Mucosa of descending colon (tissue), 3 donors: ENCODE measurements at places on chromosomes 12 and 14. TPM values are rescaled to one million over a fixed set of nuclear protein-coding genes. Genes with fewer than 3 reads are reported as not detected.

The MANSC4 gene
- total RNA-seq, result not detected

- DNase-seq, result no peak
Measured at GRCh38 chr14:51868405-51868804, 8.0 kb downstream of the GNG2 start.

The TIGAR gene
- 11.4 TPM for total RNA-seq

- DNase-seq, result no peak
Measured at GRCh38 chr14:56026506-56026905, 91.7 kb upstream of the PELI2 start.

GRCh38 chr14:105410642-105411016 is 9.0 kb upstream of the MTA1 start:
- no peak for DNase-seq

DNA sequence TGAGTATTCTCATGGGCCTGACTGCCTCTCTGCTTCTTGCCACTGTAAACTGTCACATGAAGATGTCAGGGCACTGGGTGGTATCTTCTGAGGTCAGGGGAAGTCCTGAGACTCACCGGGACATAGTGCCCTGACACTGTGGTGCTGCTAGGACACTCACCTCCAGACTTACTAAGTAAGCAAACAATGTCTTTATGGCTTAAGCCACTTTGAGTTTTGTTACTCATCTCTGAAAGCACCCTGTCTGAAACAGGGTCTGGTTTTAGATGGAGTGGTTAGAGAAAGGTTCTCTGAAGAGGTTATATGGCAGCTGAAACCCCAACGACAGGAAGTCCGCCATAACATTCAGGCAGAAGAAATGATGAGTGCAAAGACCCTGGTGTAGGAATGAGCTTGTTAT is 22.7 kb downstream of the GPR19 start:
- DNase-seq, result no peak

The CCDC197 gene
- total RNA-seq, result not detected

GRCh38 chr12:76266797-76267196 is 81.4 kb downstream of the BBS10 start:
- DNase-seq, result no peak

- no peak for DNase-seq
Measured at GRCh38 chr12:121325922-121326396, 26.3 kb downstream of the ANAPC5 start.

GRCh38 chr14:75098212-75098611 is 28.6 kb downstream of the NEK9 start:
- no peak for DNase-seq

DNA sequence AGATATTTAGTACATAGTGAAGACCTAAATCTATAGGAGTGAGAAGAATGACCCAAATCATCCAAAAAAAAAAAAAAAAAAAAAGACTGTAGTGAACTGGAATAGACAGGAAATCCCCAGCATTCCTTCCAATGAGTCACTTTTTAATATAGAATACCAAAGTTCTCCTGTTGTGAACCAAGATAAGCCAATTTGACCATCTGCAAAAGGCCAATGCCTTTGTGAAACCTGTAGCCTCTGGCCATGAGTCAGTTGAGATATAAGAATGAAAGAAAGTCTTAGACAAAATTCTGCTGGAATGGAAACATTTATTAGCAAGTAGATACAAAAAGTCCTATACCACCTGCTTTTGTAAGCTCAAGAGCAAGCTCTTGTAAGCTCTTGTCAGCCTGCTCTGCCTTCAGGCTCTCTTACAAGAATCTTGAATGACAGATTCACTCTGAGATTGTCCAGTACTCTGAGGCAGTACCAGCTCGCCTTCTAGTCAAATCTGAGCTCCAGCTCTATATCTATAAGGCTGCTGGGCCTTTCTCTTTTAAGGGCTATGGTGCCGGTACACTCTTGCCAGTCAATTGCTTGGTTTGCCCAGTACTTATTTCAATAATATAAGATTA is 243.0 kb upstream of the TMTC1 start:
- DNase-seq, result no peak

The OR6C74 gene
- not detected for total RNA-seq

The SERPINA1 gene
- 98.3 TPM for total RNA-seq

DNA sequence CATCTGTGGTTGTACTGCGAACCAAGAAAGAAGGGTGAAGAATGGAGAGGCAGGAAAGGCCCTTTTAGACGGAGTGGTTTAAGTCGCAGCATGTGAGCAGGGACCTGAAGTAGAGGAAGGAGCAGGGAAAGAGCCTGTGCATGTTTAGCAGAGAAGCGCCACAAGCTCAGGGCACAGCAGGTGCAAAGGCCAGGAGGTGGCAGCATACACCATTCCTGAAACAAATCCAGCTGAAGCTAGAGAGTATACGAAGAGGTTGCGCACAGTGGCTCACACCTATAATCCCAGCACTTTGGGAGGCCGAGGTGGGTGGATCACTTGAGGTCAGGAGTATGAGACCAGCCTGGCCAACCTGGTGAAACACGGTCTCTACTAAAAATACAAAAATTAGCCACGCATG is 49.9 kb downstream of the HELB start:
- peak; percentile 35 for DNase-seq

DNA sequence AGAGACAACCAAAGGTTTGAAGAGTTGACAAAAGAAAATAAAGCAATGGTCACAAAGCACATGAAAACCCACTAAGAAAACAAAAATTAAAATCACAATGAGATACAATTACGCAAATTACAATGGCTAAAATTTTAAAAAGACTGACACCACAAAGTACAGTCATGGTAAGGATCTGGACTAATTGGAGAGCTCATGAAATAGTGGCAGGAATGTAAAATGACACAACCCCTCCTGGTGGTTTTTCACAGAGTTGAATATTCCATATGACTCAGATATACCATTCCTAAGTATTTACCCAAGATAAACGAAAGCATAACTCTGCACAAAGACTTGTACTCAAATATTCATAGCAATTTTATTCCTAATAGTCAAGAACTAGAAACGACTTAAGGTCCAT is 65.9 kb downstream of the NOVA1 start:
- DNase-seq, result no peak

DNA sequence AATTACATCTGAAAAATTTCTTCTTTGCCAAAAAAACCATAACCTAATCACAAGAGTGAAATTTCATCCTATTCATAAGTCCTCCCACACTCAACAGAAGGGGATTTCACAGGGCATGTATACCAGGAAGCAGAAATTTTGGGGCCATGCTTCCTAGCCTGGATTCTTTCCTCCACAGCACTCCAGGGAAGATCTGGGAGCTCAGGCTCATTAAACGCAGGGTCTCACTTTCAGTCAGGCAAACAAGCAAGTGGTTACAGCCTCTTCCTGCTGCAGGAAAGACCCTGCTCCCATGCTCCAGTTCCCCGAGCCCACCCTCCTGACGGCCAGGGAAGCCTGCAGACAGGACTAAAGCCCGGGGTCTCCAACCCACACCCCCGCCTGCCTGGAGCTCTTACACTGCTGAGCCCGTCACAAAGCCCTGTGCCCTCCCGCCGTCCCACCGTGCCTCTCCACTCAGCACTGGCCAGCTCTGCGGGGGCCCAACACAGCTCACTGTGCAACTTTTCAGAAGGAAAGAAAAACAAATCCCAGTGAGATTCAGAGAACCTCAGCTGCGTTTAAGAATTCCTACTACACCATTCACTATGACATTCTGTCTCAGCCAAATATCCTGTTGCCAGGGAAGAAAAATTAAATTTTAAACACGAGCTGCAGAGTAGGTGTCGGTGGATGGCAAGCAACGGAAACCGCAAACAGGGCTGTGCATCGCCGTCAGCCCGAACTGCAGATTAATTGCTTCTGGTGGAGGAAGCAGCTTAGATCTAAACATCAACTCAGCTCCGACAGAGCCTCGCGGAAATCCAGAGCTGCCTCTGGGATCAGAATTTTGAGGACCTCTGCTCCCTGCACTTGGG is 106.7 kb upstream of the SFSWAP start:
- peak; percentile 16 for DNase-seq

GRCh38 chr12:110314308-110314707 is 33.3 kb downstream of the ATP2A2 start:
- no peak for DNase-seq

The HSPB8 gene
- 10.4 TPM for total RNA-seq
